ENCODE measurements at places on chromosomes 3 and 15.

GRCh38 chr15:50252556-50252955 lies 13.0 kb downstream of the HDC start:
- DNase-seq: no peak

- DNase-seq: no peak
Measured at GRCh38 chr15:89341316-89342005, 6.8 kb upstream of the POLG start.

- no peak for DNase-seq
Measured at GRCh38 chr3:78846718-78847117, 921.1 kb downstream of the ROBO1 start.

DNA sequence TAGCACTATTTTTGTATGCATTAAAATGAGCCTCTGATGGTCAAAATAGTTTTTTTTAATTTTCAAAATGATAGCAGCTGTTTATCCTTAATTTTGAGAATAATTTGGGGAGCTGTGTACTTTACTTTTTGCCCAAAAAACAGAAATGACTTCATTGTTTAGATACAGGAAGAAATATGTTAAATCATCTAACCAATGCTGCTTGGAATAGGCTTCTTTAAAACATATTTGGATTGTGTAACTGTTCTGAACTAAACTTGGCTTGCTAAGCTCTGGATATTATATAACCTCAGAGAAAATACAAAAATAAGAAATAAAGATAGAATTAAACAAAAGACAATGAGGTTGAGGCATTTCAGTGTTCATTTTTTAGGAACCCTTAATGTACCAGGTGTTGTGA lies 119.3 kb downstream of the SERPINI1 start:
- no peak for DNase-seq

DNA sequence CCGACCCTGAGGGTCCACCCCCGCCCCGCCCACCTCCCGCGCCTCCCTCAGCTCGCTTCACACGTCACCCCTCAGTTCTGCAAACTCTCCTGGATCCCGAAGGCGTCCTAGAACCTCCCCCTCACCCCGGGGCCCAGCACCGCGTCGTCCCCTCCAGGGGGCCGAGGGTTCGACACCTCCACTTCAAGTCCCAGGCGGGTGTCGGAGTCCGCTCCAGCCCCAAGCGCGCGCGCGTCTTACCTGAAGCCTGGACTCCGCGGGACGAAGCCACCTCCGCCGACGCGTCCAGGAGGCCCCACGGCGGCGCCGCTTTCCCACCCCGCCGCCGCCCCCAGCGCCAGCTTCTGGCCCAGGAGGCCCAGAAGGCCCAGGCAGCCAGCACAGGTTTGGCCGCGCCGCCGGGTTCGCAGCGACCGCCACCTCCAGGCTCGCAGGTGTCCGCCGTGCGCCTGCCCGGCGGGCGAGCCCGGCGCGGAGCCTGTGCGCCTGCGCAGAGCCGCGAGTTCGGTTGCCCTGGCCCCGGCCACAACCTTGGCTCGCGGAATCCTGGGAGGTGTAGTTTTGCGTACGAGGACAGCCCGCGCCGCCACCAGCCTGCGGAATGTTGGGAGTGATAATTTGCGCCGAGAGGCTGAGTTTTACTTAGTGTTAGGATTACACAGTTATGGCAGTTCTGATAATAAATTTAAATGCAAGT lies at the start of gene POMGNT2:
Gene POMGNT2 (minus strand): TSS at position 484 of the 697 bp plus-strand sequence. CDS start 24,648 bp downstream, outside the sequence.
- peak; percentile 95 for DNase-seq

GRCh38 chr15:57149196-57149595 lies 227.1 kb upstream of the CGNL1 start:
- DNase-seq: no peak

- DNase-seq: no peak
Measured at GRCh38 chr3:99865321-99865720, 47.7 kb downstream of the CMSS1 start.

DNA sequence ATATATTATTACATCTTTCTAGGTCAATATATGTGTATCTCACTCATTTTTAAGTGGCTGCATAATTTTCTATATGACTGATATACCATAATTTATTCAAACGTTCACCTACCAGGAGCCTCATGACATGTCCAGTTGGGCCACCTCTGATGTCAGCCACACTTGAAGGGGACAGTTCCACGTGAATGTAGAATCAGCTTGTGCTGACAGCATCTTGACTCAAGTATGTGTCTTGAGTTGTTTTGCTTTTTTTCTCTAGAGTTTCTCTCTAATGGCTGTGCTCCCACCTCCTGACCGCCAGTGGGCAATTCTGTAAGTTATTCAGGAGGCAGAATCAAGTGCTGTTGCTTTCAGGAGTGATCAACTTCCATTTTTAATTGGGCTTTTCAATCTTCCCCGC lies 237.9 kb downstream of the NFKBIZ start:
- no peak for DNase-seq

- DNase-seq: no peak
Measured at GRCh38 chr3:123262868-123263267, 61.1 kb downstream of the SEC22A start.

DNA sequence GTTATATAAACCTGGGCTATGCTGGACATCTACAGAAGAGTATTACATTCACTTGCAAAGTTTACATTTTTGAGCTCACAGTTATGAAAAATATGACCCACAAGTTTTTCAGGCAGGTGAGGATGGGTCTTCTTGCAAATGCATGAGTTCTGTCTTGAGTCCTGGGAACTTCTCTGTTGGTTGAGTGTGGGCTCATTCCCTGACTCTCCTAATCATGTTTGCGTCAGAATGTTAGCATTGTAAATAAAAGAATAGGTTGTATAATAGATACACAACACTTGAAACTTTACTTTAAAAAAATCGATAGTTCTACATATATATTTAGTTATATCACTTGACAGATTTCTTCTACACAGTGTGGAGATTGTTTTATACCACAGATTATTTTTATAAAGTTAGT lies 7.2 kb upstream of the EXOG start:
- DNase-seq: no peak

GRCh38 chr3:168002786-168003368 lies 92.8 kb downstream of the GOLIM4 start:
- no peak for DNase-seq

DNA sequence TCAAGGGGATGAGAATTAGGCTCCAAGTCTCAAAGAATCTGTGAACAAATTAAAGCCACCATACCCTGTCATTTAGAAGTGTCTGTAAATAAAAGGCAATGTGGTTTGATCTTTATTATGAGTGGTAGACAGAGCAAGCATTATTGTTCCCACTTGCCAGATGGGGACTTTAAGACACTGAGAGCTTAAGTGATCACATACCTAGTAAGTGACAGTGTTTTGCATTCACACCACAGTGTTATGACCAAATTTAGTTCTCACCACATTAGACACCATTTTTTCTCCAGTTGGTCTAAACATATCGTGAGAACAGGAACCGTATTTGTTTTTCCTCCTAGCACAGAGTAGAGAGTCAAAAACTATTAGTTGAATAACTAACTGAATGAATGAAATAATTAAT lies 13.2 kb upstream of the ZBED2 start:
- DNase-seq: no peak

- DNase-seq: no peak
Measured at GRCh38 chr3:76873532-76874242, 166.2 kb upstream of the ROBO2 start.

- no peak for DNase-seq
Measured at GRCh38 chr15:78625606-78626280, 4.9 kb upstream of the CHRNA3 start.

GRCh38 chr3:117531078-117531767 lies 821.6 kb downstream of the TUSC7 start:
- no peak for DNase-seq
